8988T (cell line): ENCODE measurements at places on chromosomes 5 and 9.
A peak's percentile ranks its signal among the peaks of the same experiment; 100 is the strongest.

GRCh38 chr5:8329773-8330172, 460.8 kb downstream of the MTRR start:
- no peak for DNase-seq

DNA sequence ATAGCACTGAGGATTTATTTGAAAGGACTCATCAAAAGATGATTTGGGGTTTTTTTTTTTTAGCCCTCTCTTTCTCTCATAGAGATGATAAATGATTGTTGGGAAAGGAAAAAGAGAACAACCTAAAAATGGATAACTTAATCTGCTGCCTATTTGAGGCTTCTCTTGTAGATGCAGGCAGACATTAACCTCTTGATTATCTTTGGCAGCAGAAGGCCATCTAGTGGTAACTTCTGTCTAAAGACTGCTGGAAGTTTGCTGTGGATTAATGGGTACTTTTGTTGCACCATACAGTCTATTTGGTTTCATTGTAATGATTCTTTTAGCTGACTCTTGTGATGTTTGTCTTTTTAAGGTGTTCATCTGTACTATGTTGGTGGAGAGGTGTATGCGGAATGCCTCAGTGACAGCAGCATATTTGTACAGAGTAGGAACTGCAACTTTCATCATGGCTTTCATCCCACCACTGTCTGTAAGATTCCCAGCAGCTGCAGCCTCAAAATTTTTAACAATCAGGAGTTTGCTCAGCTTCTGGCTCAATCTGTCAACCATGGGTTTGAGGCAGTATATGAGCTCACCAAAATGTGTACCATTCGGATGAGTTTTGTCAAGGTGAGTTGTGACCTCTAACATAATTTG, 18.8 kb downstream of the SMIM32 start:
- no peak for DNase-seq

DNA sequence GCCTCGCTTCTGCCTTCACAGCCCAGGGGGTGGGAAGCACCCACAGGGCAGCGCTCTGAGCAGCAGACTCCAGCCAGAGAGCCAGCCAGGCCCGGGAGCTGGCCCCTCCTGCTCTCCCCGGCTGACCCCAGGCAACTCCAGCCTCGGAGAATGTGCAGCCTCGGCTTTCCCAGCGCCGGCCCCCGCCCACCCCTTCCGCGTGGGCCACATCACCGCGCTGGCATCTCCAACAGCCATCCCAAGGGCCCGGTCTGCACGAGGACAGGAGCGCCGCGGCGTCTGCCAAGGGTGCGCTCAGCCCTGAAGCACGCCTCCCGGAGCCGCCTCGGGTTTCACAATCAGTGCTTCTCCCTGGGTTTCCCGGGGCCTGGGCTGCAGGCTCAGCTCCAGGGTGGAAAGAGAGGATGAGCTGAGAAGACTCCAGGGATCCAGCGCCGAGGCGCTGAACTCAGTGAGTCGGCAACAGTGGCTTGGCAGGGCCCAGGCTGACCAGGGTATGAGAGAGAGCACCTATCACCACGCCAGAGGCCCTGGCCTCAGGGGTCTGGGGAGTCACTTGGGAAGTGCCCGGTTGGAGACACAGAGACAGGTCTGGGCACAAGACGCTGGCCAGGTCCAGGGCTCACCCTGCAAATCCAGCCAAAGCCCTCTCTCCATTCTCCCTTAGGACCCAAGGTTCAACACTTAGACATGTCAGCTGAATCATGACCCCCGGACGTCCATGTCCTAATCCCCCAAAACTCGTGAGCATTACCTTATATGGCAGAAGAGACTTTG, 79.6 kb downstream of the ADAMTS2 start:
- no peak for DNase-seq

- DNase-seq = peak; percentile 17
Measured at GRCh38 chr9:134061688-134062371, 6.0 kb downstream of the BRD3 start.

DNA sequence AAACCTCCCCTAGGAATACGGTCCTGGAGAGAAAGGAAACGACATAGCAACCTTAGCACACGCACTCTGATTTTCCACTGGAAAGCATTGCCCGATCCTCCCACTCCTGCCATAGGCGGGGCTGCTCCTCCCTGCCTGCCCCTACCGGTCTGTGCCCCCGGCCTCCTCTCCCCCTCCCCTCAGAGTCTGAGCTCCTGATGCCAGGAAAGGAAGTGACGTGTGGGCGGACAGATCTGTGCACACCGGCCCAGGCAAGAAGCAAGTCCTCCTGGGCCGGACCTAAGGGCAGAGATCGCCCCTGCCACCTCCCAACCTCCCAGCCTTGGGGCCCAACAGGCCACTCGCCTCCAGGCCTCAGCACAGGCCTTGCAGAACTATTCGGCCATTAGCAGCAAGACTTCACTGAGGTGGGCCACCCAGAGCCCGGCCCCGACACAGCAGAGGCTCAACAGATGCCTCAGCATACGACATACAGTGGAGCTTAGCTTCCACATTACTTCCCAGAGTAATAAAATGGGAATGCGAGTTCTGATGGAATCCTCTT, 7.2 kb downstream of the NINJ1 start:
- peak; percentile 18 for DNase-seq

GRCh38 chr5:61673007-61673735, 341.1 kb downstream of the ZSWIM6 start:
- DNase-seq = no peak

DNA sequence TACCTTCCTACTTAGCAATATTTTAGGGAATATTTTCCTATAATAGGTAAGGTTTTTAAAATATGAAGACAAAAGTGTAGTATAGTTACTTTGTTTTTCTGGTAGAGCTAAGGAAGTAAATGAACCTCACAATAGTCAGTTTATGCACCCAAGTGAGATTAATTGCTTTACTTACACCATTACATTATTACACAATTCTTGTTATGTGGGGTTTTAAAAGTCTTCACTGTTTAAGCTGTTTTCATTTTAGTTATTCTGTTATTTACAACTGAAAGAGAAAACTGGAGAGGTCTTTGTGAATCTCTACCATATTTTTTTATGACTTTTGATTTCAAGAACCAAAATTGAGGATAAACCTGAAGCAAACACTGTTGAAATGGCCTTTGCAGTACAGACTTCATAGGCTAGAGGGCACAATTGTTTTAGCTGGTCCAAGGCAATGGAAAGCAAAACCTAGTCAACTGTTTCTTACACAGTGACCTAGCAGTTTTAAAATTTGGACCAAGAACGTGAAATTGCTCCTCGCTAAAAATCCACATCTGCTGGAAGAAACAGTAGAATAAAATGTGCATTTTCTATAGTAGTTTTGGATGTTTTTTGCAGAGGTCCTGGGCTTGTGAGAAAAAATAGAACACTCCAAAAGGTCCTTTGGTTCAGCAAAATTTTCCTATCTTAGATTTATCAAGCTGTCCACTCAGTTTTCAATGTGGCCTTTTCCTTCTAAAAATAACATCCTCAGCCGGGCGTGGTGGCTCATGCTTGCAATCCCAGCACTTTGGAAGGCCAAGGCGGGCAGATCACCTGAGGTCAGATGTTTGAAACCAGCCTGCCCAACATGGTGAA, 66.4 kb upstream of the FER start:
- no peak for DNase-seq

GRCh38 chr5:73288803-73289720, 116.1 kb downstream of the TMEM174 start:
- no peak for DNase-seq

GRCh38 chr9:32574858-32575257, 1.9 kb upstream of the NDUFB6 start:
- no peak for DNase-seq

DNA sequence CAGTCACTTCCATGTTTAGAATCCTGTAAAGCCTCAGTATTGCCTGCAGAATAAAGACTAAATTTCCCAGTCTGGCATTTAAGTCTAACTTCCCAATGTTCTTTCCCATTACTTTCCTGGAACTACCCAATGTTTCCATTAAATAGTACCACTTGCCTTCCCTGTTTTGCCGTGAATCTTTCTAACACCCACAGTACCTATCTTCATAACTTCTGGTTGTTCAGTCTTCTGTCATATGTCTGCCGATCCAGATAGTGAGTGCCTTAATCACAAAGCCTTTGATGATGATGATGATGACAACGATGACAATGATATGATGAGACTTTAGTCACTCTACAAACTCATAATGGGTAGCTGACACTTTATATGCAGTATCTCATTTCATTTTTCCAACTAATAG, 6.6 kb upstream of the HEMGN start:
- DNase-seq = no peak

DNA sequence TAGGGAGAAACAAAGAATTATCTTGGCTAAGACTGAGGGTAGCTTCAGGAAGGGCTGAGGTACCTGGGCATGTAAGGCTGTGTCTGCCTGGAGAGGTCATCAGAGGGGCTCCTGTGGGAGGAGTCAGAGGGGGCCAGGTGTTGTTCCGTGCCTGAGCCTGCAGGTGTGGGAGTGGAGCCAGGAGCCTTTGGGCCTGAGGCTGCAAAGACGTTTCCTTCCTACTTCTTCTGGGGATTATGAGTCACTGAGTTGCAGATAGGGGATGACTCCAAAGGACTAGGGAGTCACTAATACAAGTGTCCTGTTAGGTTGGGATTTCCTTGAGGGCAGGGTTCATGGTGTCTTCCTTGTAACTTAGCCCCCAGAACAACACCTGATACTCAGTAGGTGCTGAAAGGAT, 391.1 kb downstream of the ARHGEF28 start:
- DNase-seq = no peak

GRCh38 chr9:101683236-101683635, 55.2 kb downstream of the GRIN3A start:
- no peak for DNase-seq

DNA sequence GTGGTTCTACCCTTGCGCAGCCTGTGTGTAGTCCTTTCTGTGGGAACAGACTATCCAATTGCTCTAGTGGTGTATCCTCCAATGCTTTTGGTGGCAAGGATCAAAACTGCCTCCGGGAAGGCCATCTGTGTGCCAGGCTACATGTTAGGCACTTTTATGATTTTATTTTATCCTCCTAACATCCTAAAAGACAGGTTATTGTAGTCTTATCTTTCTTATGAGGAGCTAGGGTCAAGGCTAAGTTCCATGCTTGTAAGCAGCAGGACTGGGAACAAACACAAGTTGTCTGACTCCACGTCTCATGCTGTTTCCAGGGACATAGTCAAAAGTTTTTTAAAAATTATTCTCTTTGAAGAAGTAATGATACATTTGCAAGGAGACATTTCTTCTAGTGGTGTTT, 278.7 kb upstream of the ADAMTSL1 start:
- no peak for DNase-seq
